ENCODE measurements at places on chromosomes 2 and 18. TPM values are rescaled to one million over a fixed set of nuclear protein-coding genes. Genes with fewer than 3 reads are reported as not detected.

GRCh38 chr18:41992066-41992465 is 37.0 kb downstream of the PIK3C3 start:
- DNase-seq: no peak

- DNase-seq: no peak
Measured at GRCh38 chr2:429142-429541, 141.3 kb upstream of the ALKAL2 start.

- DNase-seq: peak; percentile 69
Measured at GRCh38 chr2:110211938-110212858, at the start of gene MTLN. Gene MTLN (minus strand): TSS chr2:110212547. CDS start chr2:110212525, 22 bp downstream.

DES gene
- 0.76 TPM for total RNA-seq

DNA sequence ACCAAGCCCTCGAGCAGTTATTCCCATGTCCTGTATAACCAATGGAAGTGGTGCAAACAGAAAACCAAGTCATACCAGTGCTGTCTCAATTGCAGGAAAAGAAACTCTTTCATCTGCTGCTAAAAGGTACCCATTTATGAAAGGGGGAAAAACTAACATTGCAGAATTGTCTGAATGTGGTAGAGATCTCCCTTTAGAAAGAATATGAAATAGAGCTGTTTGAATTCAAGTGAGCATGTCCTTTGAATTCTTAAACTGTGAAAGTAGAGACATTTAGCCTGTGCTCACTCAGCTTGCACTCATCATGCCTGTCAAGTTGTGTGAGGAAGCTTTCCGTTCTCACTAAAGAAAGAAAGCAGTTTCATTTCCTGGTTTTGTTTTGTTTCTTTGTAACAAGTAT is 87.4 kb downstream of the EML4 start:
- DNase-seq: no peak

DNA sequence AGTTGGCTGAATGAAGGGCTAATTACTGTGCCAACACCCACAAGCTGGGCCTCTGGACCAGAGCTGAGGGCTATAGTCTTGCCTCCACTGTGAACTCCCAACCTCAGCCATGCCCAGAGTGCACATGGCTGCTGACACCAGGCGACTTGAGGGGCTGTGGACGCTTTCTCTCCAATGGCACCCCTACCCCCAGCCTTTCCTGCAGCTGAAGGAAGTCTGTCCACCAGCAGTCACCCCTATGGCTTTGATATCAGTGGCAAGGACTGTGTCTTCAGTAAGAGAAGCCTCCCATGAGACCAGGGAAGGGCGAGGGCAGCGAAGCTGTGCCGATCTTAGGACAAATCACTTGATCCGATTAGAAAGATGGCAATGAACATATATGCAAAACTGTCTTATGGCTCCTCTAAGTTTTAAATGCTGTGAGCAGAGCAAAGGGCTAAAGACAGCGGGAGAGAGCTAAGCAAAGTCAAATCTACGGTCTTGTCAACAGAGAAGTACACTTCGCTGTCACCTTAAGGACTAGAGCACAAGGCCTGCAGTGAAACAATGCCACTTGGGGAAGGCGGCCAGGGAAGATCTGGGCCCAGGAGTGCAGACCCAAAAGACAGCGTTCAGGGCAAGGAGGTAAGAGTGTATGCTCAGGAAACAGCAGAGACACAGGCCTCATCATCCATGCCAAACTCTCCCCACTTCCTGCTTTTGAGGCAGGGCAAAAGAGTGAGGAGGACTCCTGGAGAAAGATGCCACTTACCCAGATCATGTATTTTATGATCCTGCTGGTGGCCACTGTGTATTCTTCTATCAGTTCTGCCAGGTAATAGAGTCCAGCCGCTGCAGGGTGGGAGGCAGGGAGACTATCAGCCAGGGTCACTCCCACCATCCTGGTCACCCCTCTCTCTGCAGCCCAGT is 1.5 kb downstream of the TEX261 start:
- DNase-seq: no peak

GAL3ST2 gene
- 1.5 TPM for total RNA-seq

DNA sequence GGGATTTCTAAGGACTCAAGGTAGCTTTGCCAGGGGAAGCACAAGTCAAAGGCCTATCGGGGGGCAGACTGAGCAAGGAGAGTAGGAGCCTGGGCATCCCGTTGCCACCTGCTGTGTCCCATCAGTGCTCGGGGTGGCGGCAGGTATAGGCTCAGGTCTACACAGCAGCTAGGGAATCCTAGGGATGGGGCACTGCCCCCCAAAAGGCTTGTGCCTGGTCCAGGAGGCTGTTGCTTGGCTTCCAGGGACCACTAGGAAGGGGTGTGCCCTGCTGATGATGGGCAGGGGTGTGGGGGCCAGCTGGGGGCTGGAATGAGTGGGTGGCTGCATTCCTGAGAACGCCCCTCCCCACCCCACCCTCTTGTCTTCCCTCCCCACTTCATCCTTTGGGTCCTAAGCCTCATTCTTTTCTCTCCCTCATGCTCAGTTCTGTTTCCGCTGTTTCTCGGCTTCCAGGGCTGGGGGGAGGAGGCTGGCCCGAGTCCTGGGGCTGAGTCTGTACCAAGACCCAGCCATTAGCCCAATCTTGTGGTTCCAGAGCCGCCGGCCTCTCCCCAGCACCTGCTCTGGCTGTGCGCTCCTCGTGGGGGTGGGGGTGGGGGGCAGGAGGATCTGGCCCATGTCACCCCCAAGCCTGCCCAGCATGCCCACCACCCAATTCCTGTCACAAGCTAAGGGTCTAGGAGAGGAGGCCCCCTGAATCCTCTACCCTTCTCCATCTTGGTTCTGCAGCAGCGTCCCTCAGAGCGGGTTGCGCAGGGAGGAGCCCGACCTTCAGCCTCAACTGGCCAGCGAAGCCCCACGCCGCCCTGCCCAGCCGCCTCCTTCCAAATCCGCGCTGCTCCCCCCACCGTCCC is 12.8 kb downstream of the SPEG start:
- no peak for DNase-seq

DNA sequence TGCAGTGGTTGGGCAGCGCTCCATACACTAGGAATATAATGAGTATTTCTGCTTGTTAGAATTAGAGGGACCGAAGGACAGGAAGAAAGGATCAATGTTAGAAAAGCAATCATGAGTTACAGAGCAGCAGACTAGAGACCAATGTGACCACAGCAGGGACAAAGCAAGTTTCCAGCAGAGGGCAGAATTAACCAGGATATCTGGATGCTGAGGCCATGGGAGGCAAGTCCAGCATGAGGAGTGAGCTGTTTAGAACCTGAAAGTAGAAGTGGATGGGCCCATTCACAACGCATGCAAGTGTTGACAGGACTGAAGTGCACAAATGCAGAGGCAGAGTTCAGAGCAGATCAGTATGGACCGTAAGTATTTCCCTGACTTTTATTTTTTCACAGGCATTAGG is 910.4 kb upstream of the GYPC start:
- DNase-seq: peak; percentile 44

DNA sequence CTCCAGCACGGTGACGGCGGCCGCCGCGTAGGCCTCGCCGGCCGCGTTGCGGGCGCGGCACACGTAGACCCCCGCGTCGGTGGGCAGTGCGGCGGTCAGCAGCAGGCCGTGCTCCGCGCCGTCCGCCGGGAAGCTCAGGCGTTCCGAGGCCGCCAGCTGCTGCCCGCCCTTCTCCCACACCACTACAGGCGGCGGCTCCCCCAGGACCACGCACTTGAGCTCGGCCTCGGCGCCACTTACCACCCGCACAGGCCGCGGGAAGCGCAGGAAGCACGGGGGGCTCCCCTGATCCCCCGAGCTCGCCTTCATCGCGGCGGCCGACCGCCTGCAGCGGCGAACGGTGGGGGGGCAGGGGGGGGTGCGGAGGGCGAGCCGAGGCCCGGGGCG is 422 bp downstream of the OBSL1 start:
- no peak for DNase-seq

GRCh38 chr2:142682528-142682927 is 194.9 kb upstream of the KYNU start:
- no peak for DNase-seq

DSC3 gene
- total RNA-seq: not detected

NCKAP5 gene
- total RNA-seq: 10.3 TPM

DNA sequence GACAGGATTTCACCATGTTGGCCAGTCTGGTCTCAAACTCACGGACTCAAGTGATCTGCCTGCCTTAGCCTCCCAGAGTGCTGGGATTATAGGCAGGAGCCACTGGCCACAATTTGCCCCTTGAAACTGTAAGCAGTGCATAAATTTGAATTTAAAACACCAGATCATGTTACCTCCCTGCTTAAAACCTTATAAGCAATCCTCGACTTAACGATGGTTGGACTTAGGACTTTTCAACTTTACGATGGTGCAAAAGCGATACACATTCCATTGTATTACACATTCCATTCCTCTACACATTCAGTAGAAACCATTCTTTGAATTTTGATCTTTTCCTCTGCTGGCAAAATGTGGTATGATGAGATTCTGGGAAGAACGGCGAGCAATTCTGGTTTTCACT is 23.2 kb upstream of the EFR3B start:
- no peak for DNase-seq

DNA sequence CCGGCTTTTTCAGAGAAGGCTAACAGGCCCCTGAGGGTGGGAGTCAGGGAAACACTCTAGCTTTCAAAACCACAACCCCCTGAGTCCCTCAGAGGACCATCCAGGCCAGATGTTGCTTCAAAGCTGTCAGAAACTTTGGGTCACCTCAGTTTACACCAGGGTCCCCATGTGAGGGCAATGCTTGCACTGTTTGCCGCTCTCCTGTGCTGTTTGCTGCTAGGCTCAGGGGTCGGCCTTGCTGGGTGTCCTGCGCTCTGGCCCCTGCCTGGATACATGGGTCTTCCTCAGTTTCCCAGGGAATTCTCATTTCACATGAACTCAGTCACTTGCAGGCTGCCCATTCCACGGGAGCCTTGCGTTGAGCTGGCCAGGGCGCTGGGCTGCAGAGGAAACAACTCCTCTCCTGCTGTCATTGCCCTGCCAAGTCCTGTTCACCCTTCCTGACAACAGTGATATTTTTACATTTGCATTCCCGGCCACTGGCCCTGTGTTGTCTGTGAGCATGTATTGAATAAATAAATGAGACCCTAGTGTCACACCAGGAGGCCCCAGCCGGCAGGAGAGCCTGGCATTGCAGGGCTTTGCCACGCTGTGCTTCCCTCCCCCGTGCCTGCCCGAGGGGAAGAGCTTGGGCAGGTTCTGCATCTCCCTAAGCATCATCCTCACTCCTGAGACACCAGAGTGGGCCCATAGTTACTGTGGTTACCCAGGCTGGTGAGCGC is 73.2 kb upstream of the RAB6C start:
- no peak for DNase-seq

- DNase-seq: no peak
Measured at GRCh38 chr2:196066291-196067087, 2.1 kb downstream of the DNAH7 start.

- DNase-seq: no peak
Measured at GRCh38 chr2:216490061-216490460, 8.6 kb upstream of the RPL37A start.

VWC2L gene
- 6.1 TPM for total RNA-seq

CXCR1 gene
- total RNA-seq: not detected

DNA sequence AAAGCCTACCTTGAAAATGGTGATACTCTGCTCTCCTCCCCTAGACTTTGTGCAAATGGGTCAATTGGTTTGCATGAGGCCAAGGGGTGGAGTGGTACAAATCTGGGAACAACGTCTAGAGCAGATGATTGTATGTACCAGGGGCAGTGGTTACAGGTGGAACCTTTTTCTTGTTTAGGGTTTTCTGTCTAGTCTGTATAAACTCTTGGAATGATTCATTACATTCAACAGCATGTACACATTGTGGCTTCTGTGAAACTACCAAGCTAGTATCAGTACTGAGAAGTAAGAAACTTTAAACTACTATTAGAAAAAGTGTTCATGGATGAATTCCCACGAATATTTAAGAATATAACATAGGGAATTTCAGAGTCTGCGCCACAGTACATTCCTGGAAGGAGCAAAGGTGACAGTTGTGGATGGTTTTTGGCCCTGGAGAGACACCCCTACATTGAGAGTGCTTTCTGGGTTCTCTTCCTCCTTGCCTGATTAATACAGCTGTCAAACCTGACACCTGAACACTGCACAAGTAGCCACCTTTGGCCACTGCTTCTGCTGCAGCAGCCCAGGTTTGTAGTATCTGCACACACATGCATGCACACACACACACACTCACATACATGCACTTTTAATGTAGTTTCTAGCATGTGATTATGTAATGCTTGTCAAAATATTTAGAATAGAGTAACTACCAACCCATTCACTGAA is 30.0 kb downstream of the CFAP221 start:
- no peak for DNase-seq

DNA sequence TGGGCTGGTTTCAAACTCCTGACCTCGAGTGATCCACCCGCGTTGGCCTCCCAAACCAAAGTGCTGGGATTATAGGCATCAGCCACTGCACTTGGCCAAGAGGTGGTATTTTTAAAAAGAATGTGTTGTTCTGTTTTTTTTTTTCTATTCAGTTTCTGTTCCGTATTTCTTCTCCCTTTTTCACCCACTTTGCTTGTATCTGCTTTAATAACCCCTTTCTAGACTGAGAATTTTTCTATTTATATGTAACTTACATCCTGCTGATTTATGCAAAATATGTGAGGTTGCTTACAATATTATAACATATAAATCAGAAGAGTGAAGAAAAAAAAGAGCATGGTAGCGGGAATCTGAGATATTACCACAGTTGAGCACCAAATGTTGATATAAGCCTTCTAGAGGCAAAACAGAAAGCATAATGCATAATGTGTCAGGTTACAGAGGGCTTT is 17.2 kb upstream of the LYPD6B start:
- DNase-seq: no peak

DNA sequence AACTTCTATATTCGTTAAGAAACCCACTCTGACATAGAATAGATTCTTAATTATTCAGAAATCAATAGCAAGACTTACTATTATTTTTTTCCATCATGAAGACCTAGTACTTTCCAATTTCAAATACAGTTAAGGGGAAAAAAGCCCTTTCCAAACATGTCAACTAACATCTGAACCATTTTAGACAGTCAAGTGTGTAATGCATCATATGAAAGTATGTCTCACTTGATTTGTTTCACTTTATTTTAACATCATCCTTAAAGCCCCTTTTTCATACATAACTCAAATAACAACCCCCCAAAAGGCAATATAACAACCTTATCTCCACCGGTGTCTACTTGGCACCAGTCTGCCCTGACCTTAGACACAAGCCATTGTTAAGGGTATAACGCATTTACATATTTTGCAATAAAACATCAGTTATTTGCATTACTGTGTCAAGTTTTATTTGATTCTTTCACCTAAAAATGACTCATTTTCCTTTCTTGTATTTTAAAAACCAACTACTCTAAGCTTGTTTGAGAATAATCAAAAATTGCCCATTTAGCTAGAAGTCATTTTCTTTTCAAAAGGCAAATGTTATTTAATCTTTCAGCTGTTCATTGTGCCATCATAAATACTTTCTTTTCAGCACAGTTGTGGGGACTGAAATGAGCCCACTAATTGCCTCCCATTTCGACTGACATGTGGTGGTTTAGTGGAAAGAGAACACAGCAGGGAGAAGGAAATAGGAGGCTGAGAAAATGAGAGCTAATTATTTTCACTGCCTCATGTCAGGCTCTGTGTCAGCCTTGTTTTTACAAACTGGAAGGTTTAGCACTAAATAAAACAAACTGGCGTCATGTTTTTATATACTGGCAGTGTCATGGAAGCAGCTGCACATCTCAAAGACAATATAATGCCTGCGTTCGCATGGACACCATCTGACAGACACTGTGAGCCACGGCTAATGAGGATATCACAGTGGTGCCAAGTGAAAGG is 104.7 kb upstream of the CDCA7 start:
- no peak for DNase-seq

GRCh38 chr2:189552991-189553404 is 27.6 kb downstream of the SLC40A1 start:
- no peak for DNase-seq

GRCh38 chr2:144325086-144325485 is 194.8 kb downstream of the ZEB2 start:
- DNase-seq: no peak

IL36A gene
- not detected for total RNA-seq

- DNase-seq: no peak
Measured at GRCh38 chr2:2909086-2910035, 468.3 kb downstream of the EIPR1 start.

All from dorsolateral prefrontal cortex (tissue), 122 donors.